Ureter (tissue), 1 donor: ENCODE measurements at places on chromosomes 7 and 10. TPM values are rescaled to one million over a fixed set of nuclear protein-coding genes. Genes with fewer than 3 reads are reported as not detected.

GLI3 gene
- 28.8 TPM for total RNA-seq

TMEM140 gene
- total RNA-seq: 11.6 TPM

MOGAT3 gene
- total RNA-seq: not detected

NKX6-2 gene
- not detected for total RNA-seq

OPN4 gene
- total RNA-seq: not detected

GHRHR gene
- total RNA-seq: not detected

OR2A7 gene
- 10.8 TPM for total RNA-seq

FXYD4 gene
- 13.8 TPM for total RNA-seq

MMD2 gene
- total RNA-seq: not detected

ARL3 gene
- 11.2 TPM for total RNA-seq

ZDHHC4 gene
- 54.4 TPM for total RNA-seq

BLNK gene
- 56.4 TPM for total RNA-seq

LLCFC1 gene
- total RNA-seq: not detected

DNA sequence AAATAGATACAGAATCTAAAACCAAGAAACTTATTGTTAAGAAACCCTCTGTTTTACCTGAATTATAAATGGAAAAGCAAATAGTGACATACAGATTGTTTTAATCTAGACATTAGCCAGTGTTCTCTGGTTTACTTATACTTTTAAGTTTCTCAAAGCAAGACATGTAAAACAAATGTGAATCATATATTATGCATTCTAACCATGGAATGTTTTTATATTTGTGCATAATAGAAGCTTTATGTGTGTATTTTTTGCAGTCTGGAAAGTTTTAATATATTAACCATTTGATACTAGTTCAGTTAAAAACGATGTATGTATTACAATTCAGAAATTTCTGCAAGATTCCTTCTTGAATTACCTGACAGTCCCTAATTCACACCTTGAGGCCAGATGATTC lies 150.6 kb upstream of the TMEM72 start:
- no peak for DNase-seq

GRCh38 chr7:15011289-15011688 lies 108.7 kb upstream of the DGKB start:
- no peak for DNase-seq

DNA sequence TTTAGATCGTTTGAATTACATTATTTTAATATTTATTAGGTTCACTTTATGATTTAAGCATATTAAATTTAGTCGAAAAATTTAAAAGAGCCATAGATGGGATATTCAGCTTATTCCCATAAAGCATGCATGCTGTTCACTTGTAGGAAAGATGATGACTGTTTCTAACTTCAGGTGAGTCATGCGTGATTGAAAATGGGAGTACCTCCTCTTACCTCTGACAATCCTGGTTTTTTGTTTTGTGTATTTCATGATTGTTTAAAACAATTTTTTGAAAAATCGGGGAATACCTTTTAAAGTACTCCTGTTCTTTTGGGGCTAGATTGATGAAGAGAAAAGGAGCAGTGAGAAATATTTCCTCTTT lies 1.4 kb downstream of the TNKS2 start:
- no peak for DNase-seq

DNA sequence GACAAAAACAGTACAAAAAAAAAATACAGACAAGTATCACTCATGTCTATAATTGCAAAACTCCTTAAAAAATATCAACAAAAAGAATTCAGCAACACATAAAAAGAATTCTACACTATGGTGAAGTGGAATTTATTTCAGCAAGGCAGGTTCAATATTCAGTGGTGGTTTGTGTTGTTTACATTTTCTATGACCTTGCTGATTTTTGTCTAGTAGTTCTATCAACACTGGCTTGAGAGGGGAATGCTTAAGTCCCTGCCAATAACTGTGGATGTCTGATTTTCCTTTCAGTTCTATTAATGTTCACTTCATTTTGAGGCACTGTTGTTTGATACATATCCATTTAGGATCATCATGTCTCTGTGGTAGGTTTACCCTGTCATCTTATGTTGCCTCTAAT lies 58.5 kb downstream of the CADPS2 start:
- DNase-seq: no peak

DNA sequence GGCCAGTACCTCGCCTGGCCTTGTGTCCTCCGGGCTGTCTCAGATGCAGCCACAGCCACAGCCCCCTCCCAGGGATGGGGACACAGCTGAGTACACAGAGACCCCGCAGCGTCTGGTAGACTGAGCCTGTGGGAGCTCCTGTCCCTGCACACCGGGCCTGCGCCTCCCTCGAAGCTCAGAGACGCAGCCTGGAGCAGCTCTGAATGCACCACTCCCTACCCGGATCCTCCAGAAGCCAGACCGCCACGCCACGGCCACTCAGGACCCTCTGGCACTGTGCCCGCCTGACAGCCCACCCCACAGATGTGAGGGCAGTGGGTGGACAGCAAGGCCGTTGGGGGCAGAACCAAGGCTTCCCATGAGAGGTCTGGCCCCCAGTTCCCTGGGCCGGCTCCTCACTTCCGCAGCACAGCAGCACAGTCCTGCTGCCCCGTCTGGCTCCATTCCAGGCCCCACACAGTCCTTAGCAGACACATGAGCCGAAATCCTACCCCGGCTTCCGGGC lies 40.8 kb downstream of the PAPOLB start:
- DNase-seq: no peak

DNA sequence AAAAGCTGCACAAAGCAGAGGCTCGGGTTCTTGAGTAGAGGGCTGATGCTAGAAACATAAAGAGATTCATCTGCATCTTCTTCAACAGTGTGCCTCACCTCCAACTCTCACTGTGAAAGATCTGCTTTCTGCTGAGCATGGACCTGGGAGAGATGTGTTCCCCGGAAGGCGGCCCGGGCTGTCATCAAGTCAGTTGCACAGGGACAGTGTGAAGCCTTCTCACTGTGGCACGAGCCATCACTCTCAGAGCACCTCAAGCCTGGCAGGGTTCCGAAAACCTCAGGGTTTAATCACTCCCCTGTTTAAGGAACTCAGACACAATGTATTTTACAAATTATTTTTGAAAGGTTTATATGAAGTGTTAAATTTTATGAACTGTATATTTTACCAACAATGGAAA lies 98.7 kb downstream of the RBM20 start:
- DNase-seq: no peak

DNA sequence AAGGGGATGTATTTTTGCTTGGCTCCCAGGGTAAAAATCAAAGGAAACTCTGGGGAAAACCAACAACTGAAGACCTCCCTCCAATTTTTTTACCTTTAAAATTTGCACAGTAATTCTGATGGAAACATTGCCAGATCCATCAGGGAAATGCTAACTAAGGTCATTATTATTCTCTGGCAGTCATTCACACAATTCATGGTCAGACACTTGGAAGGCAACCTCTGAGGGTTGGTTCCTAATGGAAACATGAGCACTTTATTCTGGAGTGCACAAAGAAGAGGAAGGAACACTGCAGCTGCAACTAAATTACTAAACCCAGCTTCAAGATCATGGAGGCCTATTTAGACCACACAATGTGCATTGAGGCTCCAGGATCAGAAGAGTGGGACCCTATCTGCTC lies 34.2 kb downstream of the SRI start:
- no peak for DNase-seq

DNA sequence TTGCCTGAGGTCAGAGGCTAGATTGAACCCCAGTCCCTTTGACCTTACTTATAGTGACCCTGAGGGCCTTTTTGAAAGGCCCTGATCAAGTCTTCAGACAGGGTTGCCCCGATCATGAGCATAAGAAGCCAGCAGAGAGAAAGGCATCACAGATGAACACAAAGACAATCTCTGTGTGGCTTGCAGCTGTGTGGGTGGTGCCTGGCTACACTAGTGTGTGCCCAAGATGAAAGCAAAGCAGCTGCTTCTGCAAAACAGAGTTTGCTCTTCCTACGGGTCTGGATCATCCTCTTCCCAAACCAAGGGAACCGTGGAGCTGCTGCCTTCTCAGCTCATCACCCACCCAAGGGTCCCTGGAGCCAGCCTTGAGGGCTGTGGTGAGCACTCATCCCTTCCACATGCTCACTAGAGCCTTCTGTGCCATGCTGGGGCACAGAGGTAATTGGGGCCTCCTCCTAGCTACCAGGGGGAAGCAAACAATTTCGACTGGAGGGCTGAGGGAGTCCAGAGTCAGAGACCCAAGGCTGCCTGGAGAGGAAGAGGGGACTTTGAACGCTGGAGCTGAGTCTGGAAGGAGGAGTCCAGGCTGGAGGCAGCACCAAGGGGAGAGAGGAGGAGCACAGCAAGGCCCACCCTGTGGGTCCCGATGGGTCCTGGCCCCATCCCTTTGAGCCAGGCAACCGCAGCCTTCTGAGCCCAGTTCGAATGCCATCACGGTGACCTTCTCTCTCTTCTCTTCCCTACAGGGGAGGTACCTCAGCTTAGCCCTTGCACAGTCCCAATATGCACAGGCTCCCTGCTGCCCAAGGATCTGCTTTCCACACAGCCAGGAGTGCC lies 42.3 kb downstream of the ANTXRL start:
- DNase-seq: no peak

DNA sequence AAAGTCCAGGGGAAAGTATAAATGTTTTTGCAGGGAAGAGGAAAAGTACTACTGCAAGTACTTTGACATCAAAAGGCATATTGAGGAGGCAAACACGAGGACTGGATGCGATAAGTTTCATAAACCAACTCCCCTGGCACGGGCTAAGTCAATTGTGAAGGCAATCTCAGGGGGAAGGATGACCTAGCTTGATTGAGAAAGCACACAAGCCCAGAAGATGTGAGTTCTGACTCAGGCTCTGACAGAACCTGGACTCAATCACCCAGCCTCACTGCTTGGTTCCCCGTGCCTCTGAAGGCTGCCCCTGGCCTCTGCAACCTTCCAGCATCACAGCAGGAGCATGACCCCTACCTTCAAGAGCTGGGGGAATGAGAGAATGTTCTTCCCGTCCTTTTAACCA lies 93.2 kb upstream of the ZNF438 start:
- no peak for DNase-seq

DNA sequence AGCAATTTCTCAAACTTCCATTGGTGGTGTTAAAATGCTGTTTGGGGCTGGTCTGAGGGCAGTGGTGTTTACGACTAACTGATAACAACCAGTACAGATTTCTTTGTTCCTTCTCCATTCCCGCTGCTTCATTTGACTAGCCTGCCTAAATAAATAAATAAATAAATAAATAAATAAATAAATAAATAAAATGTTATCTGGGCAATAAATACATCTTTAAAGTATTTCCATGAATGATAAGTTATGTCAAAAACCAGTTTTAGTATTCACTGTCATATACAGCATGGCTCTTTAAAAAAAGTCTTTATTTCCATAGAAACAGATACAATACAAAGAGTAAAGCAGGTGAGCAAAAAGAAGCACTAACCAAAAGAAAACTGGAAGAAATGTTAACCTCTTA lies 81.3 kb downstream of the ATE1 start:
- no peak for DNase-seq

DNA sequence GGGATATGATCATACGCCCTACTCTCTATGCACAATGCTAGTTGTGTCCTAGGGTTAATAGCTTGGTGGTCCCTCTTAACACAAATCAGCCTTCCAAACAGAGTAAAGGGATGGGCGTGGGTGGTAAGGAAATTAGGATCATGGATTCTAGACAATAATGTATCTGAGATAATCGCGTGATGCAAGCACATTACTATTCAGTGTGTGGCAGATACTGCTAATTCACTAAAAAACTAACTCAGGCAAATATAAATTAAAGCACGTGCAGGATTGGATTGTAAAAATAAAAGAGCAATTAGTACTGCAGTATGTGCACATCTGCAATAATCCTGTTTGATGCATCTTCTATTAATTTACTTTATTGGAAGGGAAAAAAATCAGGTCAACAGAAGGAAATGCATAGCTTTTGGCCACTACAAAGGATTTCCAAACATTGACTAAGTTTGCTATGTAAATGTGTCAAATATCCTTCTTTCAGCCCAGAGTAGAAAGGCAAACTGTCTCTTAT lies 22.0 kb downstream of the TWIST1 start:
- DNase-seq: no peak

- DNase-seq: no peak
Measured at GRCh38 chr10:70084189-70084588, 31.5 kb downstream of the MACROH2A2 start.

DNA sequence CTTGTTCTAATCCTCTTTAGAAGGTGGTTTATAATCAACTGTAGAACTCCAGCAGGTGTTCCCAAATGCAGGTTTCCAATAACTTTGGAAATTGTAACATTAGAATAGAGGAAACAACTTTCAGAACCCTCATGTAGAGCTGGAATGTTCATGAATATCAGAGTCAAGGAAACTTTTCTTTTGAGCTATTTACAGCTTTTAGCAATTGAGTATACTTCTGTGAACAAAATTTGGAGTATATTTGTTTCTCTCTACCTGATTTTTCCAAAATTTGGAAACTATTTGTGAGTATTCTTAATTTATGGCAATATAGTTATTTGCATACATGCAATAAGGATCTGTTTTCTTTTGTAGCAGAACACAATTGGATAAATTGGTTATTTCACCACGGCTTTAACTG lies 2.8 kb upstream of the CFAP43 start:
- DNase-seq: no peak

DNA sequence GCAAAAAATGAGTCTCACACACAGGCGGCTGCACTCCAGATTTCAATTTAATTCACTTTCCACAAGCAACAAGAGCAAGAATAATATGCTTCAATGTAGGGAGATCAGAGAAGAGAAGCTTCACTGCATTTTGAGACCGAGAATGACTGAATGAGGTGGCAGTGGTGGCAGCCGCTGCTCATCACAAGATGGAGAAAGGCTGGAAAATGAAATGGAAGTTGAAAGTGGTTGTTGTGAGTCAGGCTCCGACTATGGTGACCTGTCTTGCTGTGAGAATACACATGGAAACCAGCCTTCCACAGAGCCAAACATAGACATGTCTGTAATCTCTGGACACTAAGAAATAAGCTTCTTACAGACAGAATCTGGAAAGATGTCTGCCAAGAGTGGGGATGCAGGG lies 499.6 kb upstream of the LRRN3 start:
- no peak for DNase-seq

GRCh38 chr10:29130190-29130673 lies 158.6 kb upstream of the LYZL1 start:
- DNase-seq: no peak

DNA sequence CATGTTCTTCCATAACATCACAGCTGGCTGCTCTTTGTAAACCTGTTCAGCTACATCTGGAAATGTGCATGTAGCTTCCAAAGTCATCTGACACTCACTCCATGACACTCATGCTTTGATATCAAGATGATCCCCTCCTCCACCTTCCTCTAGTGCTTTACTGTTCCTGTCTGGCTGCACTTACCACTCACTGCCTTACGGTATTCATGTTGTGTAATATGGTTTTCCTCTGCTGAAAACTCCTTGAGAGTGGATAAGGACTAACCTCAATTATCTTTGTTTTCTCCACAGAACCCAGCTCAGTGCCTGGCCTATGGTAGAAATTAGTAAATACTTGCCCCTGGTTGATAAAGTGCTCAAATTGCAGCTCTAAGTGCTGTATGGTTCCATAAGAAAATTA lies 483.9 kb downstream of the HTR7 start:
- DNase-seq: no peak

DNA sequence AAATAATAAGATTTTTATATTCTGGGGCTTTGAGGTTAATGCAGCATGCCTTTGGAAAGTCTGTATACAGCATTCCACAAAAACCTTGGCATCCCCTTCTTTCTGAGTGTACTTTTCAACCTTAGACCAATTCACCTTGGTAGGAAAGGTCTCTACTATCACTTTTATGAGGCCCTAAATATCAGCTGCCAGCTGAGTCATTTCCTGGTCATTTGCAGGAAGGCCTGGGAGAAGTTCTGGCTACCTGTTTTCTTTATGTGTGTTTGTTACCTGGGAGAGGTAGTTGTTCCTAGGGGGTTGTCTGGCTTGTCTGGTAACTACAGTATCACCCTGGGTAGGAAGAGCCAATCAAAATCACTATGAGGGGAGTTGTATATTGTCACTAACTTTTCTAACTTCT lies 4.1 kb downstream of the SPAM1 start:
- DNase-seq: no peak
